Right renal cortex interstitium (tissue), 3 donors: ENCODE measurements at places on chromosomes 5 and 9. TPM values are rescaled to one million over a fixed set of nuclear protein-coding genes. Genes with fewer than 3 reads are reported as not detected.

Gene ENHO
- polyA plus RNA-seq: 1.8 TPM

- DNase-seq: no peak
Measured at GRCh38 chr9:97501177-97501971, at the start of gene TMOD1. TMOD1 (plus strand) TSS chr9:97501666; CDS start chr9:97524189, 22,523 bp downstream.

DNA sequence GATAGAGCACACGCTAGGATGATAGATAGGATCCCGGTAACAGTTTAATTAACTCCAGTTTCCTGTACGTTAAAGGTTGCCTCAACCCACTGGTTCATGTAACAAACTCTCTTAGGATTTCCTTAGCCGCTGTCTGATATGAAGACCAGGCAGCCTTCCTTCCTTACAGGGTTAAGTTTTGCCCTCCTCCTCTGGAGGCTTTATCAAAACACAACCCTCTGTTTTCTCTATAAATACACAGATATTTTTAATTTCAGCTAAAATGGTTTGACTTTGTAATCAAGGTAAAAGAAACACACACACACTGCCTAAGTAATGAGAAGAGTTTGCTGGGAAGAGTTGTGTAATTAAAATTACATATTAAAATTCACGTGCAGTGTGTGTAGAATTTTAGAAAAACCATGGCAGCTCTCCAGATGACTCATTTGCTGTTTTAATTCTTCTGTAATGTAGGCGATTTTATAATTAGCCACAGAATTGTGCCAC lies 369.8 kb downstream of the CSNK1G3 start:
- no peak for DNase-seq

- no peak for DNase-seq
Measured at GRCh38 chr9:19619221-19619620, 169.6 kb downstream of the SLC24A2 start.

- DNase-seq: no peak
Measured at GRCh38 chr9:131734165-131734610, 5.7 kb downstream of the RAPGEF1 start.

DNA sequence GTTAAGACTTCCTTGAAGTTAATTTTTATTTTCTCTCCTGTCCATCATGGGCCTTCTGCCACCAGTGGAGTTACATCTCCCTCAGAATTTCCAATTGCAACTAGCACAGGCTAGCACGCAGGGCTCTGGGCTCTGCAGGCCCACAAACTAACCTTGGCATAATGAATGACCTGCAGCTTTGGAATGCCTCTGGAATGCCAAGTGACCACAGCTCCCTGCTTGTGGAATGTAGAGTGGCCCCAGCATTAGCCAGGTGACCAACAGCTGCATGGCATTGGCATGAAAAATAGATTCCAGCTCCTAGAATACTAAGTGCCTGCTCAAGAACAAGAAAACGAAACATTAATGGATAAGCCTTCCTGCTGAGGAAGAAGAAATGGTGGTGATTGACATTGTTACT lies 726.1 kb downstream of the BRINP1 start:
- no peak for DNase-seq

DNA sequence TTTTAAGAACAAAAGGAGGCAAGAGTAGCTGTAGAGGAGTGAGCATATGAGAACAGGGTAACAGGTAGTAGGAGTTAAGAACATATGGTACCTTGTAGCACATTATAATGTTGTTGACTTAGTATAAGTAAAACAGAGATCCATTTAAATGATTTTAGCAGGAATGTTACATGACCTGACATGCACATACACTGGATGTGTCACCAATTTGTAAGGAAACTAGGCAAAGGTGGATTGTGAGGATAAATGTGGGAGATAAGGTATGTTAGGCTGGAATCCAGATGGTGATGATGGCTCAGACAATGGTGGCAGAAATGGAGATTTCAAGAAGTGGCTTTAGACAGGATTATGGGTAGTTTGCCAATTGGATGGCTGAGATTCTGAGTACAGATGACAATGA lies 443.1 kb upstream of the DAB2 start:
- DNase-seq: no peak

Gene WWC1
- 83.0 TPM for polyA plus RNA-seq

Gene PNPLA7
- 0.88 TPM for polyA plus RNA-seq

Gene UGT3A1
- 106 TPM for polyA plus RNA-seq

DNA sequence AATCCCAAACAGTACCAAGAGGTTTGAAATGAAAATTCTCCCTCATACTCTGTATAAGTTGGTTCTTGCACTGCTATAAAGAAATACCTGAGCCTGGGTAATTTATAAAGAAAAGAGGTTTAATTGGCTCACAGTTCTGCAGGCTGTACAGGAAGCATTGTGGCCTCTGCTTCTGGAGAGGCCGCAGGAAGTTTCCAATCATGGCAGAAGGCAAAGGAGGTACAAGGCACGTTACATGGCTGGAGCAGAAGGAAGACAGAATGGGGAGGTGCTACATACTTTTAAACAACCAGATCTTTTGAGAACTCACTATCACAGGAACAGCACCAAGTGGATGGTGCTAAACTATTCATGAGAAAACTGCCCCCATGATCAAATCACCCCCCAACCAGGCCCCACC lies 25.6 kb upstream of the ERBIN start:
- DNase-seq: no peak

Gene PROB1
- 1.7 TPM for polyA plus RNA-seq

DNA sequence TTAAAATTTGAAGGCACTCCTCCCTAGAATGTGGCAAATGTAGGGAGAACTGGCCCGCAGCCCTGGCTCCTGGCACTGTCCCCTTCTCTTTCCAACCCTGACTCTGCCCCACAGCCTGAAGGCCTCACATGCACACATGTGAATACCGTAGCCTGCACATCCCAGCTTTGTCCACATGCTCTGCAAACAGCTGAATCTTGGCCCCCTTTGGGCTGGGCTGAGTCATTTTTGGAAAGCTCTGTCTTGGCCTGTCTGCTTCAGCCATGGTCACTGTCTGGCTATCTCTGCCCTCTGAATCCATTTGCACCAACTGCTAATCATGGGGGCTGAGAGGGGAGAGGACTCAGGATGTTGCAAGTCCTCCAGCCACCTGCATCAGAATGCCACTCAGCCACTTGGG lies 22.1 kb upstream of the GALNT10 start:
- DNase-seq: no peak

DNA sequence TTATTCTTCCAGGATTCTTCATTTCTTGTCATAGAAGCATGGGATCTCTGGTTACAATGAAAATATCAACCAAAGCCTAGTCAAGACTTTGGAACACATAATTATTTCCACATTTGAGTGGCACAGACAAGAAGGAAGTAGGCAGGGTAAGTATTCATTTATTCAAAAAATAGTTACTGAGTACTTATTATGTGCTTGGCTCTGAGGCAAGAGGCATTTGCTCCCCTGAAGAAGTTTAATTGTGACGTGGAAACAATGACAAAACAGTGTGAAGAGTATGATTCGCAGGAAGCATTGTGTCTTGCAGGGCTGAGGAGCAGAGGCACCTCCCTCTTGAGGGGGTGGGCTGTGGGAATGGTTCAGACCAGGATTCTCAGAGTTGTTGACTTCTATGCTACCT lies 45.0 kb upstream of the TNFSF15 start:
- no peak for DNase-seq

- no peak for DNase-seq
Measured at GRCh38 chr5:145791866-145792265, 43.3 kb downstream of the PRELID2 start.

DNA sequence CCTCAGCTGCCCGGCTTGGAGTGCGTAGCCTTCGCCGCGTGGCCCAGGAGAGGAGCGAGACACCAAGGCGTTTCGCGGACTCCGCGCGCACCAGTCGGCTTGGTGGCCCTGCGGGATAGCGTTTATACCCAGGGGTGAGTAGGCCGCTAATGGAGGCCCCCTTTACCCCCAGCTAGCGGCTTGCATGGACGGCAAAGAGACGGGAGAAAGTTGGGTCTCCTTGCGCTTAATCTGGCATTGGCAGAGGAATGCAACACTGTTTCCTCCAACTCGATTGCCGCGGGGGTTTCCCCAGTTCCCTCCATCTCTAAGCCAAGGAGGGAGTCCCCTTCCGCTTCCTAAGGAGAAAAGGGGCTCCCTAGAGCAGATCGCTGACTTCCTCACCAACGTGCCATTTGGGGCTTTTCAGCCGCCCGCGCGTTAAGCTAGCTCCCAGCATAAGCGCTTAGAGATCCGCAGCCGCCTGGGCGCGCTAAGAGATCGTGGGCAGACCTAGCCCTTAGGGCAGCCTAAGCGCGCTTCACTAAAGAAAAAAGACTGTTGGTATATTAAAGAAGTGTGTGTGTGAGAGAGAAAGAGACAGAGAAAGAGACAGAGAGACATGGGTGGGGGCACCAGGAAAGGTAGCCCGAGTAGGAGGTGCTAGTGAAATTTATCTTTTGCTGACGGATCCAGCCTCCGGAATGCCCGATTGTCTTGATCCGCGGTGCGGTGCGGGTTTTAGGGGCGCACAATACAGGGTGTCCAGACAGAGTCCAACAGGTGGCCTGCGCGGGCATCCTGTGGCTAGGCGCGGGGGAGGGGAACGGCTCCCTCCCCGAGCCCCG lies 597.9 kb upstream of the SGCD start:
- DNase-seq: no peak

DNA sequence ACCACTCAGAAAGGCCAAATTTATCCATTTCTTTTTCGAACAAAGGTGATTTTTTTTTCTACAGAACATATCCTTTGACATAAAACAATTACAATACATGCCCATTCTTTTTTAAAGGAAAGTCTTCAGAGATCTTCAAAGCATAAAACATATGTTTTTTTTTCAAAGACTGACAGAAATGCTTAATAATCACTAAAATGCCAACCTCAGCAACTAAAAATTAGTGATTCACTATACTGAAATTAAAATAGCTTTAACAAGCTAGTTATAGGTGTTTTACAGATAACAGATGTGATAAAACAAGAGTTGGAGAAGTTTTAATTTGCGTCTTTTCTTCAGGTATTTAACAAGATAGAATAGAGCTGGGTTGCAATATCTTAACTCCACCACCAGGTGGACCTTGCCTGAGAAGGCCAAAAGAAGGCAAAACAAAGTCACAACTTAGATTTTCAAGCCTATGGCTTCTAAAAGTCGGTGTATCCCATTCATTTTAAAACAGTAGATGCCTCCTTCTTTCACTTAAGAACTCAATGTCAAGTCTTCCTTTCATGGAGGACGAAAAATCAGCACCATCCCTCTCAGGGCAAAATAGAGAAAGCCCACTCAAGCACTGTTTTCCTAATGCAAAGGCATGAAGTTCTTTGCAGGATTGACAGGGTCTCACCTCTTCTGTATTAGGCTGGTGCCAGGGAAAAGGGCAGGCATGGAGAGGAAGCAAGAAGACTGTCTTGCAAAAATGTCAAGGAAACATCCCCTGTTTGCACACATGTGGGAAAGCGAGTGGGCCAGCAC lies 31.1 kb upstream of the CPLX2 start:
- DNase-seq: no peak

DNA sequence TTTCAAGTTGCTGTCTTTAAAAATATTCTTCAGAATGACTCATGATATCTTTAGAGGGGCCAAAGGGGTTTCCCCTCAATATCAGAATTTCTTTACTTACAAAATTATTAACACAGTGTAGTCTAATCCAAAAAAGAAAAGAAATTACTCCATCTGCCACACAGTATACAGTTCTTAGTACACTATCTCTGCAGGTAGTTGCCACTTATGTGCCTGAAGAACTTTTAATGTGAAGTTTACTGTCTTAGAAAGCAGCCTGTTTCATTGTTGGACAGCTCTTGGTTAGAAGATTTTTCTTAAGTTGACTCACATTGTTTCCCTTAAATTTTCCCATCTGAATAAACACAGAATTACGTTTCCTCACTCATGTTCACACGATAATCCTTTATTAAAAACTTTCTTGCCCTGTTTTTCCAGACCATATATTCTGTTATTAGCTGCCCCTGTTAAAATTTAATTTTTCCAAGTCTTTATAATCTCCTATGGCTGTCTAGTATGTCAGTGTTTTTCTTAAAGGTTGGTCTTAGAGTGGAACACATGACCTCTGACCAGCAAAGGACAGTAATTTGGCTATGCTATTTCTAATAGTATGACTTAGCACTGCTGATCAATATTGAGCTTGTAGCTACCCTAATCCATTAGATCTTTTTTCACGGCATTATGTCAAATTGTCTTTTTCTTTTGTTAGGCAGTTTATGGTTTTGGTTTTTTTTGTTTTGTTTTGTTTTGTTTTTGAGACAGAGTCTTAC lies 21.8 kb upstream of the FKTN start:
- no peak for DNase-seq

DNA sequence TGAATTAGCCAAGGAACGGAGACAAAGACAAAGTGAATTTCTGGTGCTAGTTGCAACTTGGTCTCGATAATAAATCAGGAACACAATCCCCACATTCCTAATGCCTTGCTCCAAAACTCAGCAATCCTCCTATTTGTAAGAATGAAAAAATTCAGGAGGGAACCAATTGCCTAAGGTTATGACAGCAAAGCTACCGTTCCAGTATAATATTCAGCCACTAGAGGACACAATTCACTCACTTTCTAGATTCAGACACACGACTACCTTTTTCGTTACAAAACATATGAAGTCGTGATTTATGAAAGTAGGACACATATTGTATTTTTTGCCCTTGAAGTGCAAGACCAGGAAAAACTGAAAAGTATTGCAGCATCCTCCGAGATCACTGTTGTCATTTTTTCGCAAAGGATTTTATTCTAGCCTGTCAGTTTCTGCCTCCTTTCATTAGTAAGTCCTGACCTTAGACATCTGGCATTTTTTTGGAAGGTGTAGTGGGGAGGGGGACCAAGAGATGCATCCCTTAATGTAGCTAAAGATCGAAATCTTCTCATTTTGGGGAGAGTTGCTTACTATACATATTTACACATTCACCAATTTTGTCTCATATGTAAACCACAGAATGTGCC lies 133.1 kb downstream of the DOCK8 start:
- peak; percentile 14 for DNase-seq

DNA sequence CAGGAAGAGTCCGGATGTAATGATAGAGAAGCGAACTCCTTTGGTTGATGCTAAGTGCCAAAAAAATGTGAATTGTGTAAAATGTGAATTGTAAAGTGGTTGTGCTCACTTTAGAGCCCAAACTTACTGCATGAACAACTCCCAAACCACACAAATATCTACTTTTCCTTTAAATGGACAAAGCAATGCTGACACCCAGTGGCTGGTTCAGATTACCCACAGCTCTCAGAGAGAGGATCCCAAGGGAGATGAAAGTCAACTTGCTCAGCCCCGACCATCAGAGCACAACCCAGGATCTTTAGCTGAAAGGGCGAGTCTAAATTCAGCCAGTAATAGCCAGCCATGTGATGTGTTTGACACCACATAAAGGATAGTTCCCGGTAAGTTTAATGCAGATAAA lies 133.7 kb downstream of the NMUR2 start:
- DNase-seq: no peak

- no peak for DNase-seq
Measured at GRCh38 chr5:52598968-52599367, 188.7 kb upstream of the ITGA1 start.

DNA sequence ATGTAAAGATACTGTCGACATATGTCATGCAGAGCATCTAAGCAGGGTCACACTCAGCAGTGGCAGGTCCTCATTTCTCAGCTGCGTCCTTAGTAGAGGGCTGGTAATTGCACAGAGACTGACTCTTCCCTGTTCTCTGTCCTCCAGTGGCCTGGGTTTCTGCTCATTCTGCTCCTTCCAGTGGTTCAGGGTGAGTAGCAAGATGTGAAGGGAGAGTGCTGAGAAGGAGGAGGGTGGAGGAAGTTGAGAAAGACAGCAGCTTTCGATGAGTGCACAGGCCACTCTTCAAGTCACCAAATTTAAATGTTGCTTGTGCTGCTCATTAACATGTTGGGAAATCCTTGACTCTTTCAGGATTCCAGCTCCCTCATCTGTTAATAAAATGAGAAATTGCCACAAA lies 203.9 kb downstream of the FBXL7 start:
- DNase-seq: no peak

GRCh38 chr9:82275258-82275927 lies 286.8 kb downstream of the SPATA31D1 start:
- DNase-seq: peak; percentile 8
